ENCODE measurements at places on chromosomes 11 and 22.

DNA sequence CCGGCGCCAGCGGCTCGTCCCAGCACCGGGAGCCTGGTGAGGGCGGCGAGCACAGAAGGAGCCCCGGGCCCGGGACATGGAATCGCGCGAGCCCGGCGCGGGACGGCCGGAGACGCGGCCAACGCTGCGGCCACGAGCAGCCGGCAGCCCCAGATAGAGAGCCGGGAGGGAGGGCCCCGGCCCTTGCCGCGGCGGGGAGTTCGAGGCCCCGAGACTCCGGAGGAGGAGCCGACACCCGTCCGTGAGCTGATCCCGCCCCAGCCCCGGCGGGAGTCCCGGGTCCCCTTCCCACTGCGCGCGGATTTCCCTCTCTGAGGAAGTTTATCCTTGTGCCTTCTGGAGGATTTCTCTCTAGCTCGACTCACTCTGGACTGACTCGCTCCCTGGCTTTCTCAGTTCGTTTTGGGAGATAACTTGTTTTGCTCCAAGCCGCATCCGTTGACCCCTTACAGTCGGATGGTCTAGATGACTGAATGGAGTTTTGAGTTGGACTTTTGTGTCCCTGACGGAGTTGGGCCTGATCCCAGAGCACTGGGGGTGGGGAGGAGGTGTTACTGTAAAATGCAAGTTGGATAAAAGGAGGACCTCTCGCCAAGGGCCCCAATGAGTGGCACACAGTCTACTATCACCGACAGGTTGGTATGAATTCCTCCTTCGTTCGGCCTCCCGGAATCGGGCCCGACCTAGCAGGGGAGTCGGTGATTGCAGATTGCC lies 585 bp downstream of the ARHGEF12 start:
- no peak for DNase-seq

GRCh38 chr11:118115048-118115447 lies 28.3 kb upstream of the SMIM35 start:
- no peak for DNase-seq

- DNase-seq, result no peak
These were observed 19.4 kb downstream of the HTR3A start for GRCh38 chr11:113994077-113994954.

DNA sequence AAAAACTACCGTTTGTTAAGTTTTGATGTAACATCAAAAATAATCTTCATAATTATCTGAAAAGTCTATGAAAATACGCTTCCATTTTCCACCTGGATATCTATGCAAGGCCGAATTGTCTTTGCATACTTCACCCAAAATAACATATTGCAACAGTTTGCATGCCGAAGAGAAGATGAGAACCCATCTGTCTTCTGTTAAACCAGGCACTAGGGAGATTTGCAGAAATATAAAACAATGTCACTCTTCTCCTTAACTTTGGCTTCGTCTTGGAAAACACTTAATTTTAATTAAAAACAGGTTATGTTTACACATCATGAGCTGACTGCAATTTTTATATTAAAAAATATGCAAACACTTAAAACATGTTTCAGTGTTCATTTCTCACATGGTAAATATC lies 1325.8 kb downstream of the TBC1D22A start:
- DNase-seq, result no peak

DNA sequence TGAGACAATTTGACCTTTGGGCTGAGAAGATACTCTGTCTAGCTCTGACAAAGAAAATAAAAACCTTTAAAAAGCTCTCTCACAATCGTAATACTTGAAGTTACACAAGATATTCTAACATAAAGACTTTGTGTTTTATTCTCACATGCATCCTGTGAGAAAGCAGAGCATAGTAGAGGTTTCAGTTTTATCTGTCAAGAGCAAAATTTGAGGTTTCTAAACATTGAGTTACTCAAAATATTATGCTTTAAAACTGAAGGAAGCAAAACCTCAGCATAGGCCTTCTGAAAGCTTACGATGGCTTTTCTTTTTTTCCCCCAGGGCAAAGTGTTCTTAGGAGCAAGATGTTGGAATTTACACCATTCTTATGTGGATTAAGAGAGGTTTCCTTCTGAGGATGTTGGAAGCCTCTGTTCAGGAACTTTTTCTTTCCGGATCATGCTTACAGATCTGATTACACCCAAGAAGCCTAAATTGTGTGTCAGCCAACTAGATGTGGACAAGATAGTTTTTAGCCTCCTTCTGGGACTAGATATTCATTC lies 15.0 kb upstream of the OR51M1 start:
- DNase-seq, result no peak

DNA sequence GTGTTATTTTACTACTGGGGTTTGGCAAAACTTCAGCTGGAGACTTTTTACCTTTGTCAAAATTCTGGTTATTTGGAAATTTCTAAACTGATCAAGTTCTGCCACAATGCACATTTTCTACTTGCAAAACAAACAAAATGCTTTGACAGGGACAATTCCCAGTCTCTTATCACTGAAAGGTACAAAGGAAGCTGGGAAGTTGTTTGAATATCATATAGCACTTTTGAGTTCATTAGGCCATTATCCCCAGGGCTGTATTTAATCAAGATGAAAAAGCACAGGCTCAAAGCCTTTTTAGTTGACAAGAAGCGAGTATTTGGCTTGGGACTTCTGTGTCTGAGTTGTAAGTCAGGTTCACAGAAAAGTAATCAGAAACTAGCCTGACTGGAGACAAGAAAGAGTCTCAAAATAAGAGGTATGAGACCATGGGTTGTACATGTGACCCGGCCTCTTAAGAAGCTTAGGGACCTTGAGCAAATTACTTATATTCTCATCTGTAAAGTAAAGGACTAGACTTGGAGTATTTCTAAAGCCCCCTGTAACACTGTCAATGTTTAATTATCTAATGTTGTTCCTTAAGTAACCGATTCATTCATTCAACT lies 2.9 kb upstream of the HORMAD2 start:
- no peak for DNase-seq
